ENCODE measurements at places on chromosomes 1 and 21. TPM values are rescaled to one million over a fixed set of nuclear protein-coding genes. Genes with fewer than 3 reads are reported as not detected.

GRCh38 chr1:19365721-19366120 lies 53.6 kb downstream of the SLC66A1 start:
- no peak for DNase-seq

DNA sequence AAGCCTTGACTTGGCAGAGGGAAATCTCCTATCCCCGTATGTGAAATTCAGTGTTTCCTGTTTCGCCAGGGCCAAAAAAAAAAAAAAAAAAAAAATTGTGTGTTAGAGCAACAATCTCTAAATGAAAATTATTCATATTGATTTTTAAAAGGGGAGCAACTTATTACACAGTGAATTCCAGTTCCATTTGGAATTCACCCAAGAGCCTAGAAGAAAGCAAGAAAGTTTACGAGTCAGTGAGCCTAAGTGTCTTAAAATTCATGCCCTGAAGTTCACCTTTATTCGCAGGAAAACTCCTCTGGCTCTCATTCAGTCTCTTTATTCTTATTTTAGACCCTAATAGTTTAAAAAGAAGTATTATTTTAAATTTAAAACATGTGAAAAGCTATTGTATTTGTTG lies 42.1 kb upstream of the HUNK start:
- no peak for DNase-seq

GRCh38 chr1:86207323-86207722 lies 50.8 kb upstream of the COL24A1 start:
- DNase-seq: peak; percentile 95

TEX38 gene
- not detected for total RNA-seq

Data from H4 (cell line).